ENCODE measurements at places on chromosomes 11 and 22.

GRCh38 chr22:37811867-37812266 lies 4.1 kb downstream of the GCAT start:
- DNase-seq: no peak

GRCh38 chr11:9527481-9528135 lies 45.9 kb upstream of the WEE1 start:
- no peak for DNase-seq

- no peak for DNase-seq
These were observed 15.3 kb upstream of the BAIAP2L2 start for GRCh38 chr22:38125751-38126201.

GRCh38 chr11:67641338-67642172 lies 2.0 kb upstream of the TBX10 start:
- no peak for DNase-seq

DNA sequence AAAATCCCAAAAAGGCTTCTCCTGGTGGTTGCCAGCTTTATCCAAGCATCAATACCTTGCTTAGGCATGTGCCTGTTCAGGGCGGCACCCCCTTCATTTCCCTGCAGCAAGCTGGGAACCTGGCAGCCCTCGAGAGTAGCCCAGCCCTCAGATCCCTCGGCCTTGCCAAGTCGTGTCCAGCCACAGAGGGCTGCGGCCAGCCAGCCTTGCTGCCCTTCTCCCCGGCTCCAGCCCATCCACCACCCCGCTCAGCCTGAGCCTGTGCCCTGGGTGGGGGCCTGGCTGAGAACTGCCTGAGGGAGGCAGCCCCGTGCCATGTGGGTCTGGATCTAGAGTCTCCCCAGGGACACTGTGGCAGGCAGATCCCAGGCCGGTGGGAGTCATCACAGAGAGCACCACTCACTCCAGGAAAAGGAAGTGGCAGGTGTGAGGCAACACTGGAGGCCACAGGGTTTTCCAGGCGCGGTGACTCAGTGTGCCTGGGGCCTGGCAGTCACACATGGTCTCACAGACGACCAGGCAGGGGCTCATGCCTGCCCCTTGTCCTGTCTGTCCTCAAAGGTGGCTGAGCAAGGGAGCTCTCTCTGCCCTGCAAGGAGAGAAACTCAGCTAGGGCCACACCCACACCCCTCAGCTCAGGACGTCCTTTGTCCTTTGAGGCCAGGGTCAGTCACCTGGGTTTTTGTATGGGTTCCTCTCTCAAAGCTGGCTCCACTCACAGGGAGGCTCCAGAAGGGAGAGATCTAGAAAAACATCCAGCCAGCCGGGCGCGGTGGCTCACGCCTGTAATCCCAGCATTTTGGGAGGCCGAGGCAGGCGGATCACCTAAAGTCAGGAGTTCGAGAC lies 12.2 kb upstream of the CDC42BPG start:
- no peak for DNase-seq

- DNase-seq: peak; percentile 47
These were observed 43.5 kb upstream of the TCF20 start for GRCh38 chr22:42313804-42314581.

GRCh38 chr11:10568486-10568941 lies at the start of gene LYVE1:
LYVE1 (minus strand) TSS chr11:10568665; CDS start chr11:10568532, 133 bp downstream.
- no peak for DNase-seq

DNA sequence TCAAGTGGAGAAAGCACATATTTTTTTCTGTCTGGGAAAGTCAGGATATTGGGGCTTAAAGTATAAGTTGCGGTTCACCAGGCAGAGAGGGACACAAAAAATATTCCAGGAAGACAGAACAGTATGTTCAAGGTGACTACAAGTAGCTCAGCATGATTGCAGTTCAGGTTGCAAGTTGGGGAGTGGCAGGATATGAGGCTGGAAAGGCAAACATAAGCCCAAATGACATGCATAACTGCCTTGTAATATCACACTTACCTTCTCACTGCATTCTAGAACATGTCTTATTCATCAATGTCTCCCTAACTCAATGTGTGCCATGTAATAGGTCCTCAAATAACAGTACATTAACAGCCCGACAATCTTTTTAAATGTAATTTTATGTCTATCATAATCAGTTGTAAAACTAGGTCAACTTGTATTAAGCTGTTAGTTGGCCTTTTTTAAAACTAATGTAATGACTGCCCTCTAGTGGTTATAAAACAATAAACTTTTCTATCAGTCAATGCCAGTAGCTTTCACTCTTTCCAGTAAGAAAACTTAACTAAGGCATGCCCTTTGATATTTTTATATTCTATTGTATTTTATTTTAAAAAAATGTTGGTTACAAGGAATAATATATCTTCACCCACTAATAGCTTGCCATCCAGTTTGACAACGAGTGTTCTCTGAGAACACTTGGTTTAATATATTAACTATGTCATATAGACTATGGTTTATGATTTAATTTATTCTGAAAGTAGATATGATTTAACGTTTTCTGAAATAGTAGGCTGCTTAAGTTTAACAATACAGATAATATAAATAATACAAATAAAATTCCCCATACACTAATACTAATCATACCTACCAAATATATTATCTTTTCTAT lies 39.4 kb upstream of the CFAP300 start:
- DNase-seq: peak; percentile 4

DNA sequence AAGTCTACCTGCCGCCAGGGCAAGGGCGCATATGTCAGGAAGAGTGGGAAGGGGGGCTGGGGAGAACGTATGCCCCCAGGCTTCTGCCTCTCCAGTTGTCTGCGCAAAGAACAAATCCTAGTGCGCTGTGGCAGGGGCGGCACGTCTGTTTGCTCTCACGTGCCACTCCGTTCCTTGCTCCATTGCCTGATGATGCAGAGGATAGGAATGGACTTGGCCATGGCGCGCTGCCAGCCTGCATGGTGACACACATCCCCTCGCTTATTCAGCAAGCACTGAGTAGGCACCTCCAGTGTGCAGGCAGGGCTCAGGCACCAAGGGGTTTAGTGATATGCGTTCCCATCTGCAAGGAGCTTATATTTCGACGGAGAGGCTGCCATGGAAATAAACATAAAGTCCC lies 45.4 kb upstream of the SLC22A12 start:
- DNase-seq: no peak

DNA sequence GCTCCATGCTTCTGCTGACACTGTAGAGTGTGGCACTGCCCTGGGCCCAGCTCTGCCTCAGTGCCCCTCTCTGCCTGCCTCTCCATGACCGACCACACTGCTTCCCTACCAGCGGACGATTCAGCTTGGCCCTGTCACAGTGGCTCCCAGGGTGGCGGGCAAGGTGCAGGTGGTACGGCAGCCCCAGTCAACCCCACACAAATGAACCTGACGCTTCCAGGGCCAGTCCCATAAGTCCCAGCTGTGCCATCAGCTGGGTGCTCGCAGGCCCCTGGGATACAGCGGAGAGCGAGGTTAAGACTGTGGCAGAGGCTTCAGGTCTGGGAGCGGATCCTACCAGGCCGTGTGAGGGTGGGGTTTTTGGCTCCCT lies 134.8 kb downstream of the LDLRAD3 start:
- DNase-seq: no peak

GRCh38 chr11:103988595-103988969 lies 47.9 kb upstream of the DDI1 start:
- no peak for DNase-seq

GRCh38 chr11:10301656-10302358 lies 3.1 kb upstream of the ADM start:
- DNase-seq: no peak

All from CD4-positive, alpha-beta T cell treated with Interleukin-6 at 100 ng/mL for 8 hours (primary cell).